ENCODE measurements at places on chromosomes 4 and X.

GRCh38 chr4:52431869-52432268, 227.2 kb downstream of the USP46 start:
- DNase-seq: no peak

- no peak for DNase-seq
Measured at GRCh38 chrX:6614506-6614905, 79.6 kb upstream of the VCX3A start.

GRCh38 chr4:147198411-147199051, 252.9 kb upstream of the TTC29 start:
- no peak for DNase-seq

DNA sequence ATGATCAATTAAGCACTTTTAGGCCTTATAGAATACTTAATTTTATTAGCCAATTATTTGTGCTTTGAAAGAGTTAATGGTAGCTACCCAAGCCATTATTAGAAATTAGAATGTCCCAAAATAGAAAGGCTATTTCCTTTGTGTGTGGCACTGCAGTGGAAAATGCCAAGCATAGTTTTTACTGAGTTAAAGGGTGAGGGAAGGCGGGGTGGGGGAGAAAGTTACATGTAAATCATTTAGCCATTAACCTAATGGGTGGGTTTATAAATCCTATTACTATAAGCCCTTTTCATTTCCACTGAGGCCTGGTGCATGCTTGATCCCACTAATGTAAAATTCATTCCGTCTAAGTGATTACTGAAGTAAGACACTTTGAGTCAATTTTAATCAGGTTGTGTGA, 105.8 kb downstream of the POLA1 start:
- DNase-seq: no peak

DNA sequence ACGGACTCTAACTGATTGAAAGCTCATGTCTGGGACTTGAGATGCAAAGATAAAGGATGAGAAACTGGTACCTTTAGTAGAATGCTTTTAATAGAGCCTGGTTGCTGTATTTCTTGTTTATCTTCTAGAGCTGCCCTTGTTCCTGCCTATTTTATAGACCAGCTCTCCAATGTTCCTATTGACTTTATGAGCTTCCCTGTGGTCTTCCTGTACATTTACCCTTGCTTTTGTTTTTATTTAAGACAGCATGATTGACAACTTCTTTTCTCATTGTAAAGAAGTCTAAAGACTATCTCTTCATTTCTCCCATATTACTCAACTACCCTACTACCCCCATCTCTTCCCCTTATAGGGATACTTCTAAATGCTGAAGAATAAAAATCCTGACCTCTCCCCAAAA, 174.7 kb downstream of the UGT8 start:
- DNase-seq: no peak

GRCh38 chrX:71543316-71543715, 10.4 kb downstream of the OGT start:
- DNase-seq: no peak

DNA sequence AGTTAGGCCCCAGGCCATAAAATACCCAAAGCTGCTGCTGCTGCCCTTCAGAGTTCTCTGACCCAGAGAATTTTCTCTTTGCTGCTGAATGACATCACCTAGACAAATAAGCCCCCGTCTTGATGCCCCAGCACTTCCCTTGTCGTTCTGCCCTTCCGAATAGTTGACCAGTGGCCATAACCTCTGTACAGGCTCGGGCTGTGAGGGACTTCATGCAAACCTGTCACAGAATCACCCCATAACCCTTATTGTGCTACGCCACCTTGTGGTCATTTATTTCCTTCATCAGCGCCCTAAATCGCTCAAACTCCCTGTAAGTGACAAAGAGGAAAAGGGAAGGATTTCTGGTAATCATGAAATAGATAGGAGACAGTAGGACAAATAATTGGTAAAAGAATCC, 18.8 kb downstream of the SPACA5 start:
- DNase-seq: no peak

- no peak for DNase-seq
Measured at GRCh38 chr4:7635445-7636239, 200.9 kb upstream of the PSAPL1 start.

- DNase-seq: no peak
Measured at GRCh38 chrX:2902841-2903240, 26.3 kb downstream of the ARSD start.

DNA sequence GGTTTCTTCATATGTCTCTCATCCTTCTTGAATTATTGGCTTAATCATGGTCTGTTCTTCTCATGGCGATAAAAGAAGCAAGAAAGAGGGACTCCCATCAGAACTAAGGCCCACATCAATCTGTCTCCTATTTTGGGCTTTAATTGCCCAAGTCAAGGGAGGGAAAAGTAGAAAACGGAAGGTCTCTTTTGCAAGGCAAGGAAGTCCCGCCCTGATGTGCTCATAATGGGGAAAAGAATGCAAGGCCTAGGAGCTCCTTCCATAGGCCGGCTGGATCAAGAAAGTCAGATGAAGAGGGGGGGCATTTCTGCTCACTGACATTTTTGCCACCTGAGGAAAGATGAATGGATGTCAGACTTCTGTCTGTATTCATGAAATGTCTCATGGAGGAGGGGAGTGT, 127.7 kb upstream of the RPS6KA3 start:
- DNase-seq: no peak

GRCh38 chr4:128863312-128864075, 54.0 kb downstream of the JADE1 start:
- peak; percentile 37 for DNase-seq

DNA sequence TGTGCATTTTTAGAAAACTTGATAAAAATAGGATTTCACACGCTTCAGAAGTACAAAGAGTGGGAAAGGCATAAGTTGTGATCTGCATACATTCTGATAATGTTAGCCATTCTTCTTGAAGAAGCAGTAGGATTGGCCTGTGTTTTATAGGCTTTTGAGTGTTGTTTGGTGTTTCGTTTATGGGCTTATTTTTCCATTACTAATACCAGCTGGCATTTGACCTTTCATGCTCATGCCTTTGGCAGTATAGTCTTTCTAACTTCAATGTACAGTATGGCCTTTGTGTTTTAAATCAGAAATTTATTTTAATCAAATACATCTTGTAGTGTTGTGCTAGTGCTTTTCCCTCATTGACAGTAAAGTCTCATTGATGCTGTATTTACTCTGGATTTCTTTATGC, 51.5 kb upstream of the SLC4A4 start:
- no peak for DNase-seq

DNA sequence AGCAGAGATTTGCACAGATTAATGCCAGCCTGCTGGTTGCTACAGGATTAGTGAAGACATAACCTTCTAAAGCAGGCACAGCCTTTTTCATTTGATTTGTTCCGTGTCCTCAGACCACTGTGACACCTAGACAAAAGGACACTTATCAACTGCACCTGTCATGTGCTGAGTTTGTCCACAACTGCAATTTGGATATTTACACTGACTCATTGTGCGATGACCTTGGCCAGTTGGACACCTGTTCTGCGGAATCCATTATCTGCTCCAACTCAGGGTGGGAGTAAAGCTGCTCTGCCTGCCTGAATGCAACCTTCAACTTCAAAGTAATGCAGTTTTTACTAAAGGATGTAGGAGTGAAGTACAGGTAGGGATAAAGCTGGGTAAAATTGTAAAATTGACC, 4.1 kb upstream of the NR0B1 start:
- no peak for DNase-seq

DNA sequence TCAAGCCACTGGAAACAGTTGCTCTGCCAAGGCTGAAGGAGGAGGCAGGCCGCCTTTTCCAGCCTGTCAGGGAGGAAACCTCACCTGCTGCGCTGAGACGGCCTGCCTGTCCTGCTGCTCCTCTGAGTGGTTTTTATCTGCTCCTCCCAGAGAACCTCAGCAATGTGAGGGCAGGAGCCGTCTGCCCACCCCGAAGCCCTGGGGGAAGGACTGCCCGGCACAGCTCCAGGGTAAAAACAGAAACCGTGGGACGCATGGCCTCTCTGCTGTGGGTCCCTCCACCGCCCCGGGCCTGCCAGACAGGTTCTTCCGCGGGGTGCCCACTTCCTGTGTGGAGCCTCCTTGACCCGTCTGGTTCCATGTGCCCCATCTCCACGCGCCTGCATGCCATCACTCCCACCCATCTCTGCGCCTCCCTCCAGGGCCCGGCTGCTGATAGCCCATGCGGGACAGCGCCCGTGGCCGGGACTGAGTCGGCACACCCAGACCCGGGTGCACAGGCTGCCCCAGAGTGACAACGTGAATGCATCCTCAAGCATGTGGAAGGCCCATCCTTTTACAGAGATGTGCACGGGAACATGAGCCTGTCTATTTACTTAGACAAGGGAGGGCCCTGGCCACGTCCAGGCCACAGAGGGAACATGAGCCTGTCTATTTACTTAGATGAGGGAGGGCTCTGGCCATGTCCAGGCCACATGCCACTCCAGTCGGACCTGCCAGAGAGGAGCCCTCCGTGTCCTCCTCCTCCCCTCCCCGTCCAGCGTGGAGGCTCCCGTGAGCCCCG, 4.0 kb upstream of the SLC49A3 start:
- no peak for DNase-seq

- DNase-seq: peak; percentile 61
Measured at GRCh38 chr4:185005219-185005819, 13.0 kb upstream of the HELT start.

- DNase-seq: no peak
Measured at GRCh38 chr4:81756973-81757372, 285.3 kb upstream of the RASGEF1B start.

GRCh38 chr4:7427361-7427760, 7.4 kb downstream of the PSAPL1 start:
- no peak for DNase-seq

- no peak for DNase-seq
Measured at GRCh38 chr4:152448038-152448707, 87.7 kb downstream of the FBXW7 start.

DNA sequence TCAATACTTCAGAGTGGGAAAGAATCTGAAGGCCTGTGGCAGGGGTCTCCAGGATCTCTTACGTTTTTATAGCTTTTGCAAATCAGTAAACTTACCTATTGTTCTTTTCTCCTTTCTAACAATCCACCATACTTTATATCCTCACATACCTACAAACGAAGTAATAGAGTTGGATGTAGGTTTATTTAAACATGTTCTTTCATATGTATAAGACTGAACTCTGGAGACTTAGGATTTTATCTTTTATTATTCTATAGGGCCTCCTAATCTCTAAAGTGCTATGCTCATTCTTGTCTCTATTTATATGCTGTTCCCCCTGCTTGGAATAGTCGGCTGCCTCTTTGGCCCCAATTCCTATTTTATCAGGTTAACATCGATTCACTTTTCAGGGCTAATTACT, 43.8 kb upstream of the NUDT6 start:
- no peak for DNase-seq

DNA sequence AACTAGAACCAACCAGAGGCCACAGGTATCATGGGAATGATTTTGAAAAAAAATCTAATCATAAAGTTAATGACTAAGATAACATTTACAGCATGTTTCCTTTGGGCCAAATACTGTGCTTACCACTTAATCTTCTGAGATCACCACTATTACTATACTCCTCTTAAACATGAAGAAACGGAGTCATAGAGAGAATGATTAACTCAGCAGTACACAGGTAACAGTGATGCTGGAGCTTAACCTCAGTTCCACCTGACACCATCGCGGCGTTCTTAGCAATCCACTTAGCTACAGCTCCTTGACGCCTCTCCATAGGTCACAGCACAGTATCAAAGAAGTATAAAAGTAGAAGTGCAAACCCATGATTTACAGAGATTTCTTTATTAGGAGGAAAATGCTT, 592.6 kb upstream of the SLIT2 start:
- no peak for DNase-seq

GRCh38 chr4:128449251-128449650, 161.6 kb upstream of the PGRMC2 start:
- no peak for DNase-seq

- no peak for DNase-seq
Measured at GRCh38 chr4:48331577-48332330, 9.6 kb upstream of the SLAIN2 start.

Data from activated CD4-positive, alpha-beta T cell treated with anti-CD3 and anti-CD28 coated beads for 1 hour (primary cell).